ENCODE measurements at places on chromosomes 2 and 18. TPM values are rescaled to one million over a fixed set of nuclear protein-coding genes. Genes with fewer than 3 reads are reported as not detected.

ST3GAL5 gene
- polyA plus RNA-seq: 14.8 TPM

COL4A3 gene
- polyA plus RNA-seq: not detected

ZNF532 gene
- polyA plus RNA-seq: 1.6 TPM

ANKRD44 gene
- 69.6 TPM for polyA plus RNA-seq

CXCR1 gene
- 0.53 TPM for polyA plus RNA-seq

INHA gene
- polyA plus RNA-seq: not detected

KATNAL2 gene
- not detected for polyA plus RNA-seq

MAP4K4 gene
- 22.3 TPM for polyA plus RNA-seq

CPLX4 gene
- not detected for polyA plus RNA-seq

TUBA3D gene
- not detected for polyA plus RNA-seq

CRYGC gene
- polyA plus RNA-seq: not detected

MOB4 gene
- 36.0 TPM for polyA plus RNA-seq

SCN3A gene
- polyA plus RNA-seq: not detected

TXNL4A gene
- 216 TPM for polyA plus RNA-seq

OSBPL6 gene
- not detected for polyA plus RNA-seq

MALL gene
- 0.13 TPM for polyA plus RNA-seq

RNU2-63P gene
- 6.3 TPM for polyA plus RNA-seq

AMER3 gene
- not detected for polyA plus RNA-seq

TAF1B gene
- 10.1 TPM for polyA plus RNA-seq

ACMSD gene
- polyA plus RNA-seq: not detected

MOGAT1 gene
- not detected for polyA plus RNA-seq

VWA3B gene
- polyA plus RNA-seq: not detected

ALPI gene
- polyA plus RNA-seq: not detected

GCFC2 gene
- polyA plus RNA-seq: 26.2 TPM

CDK5R2 gene
- not detected for polyA plus RNA-seq

ANKRD30BL gene
- polyA plus RNA-seq: not detected

VWC2L gene
- polyA plus RNA-seq: not detected

TRABD2A gene
- 36.8 TPM for polyA plus RNA-seq

CAPN14 gene
- polyA plus RNA-seq: not detected

CENPA gene
- polyA plus RNA-seq: 0.54 TPM

GPN1 gene
- 74.2 TPM for polyA plus RNA-seq

AGXT gene
- polyA plus RNA-seq: not detected

TXNDC2 gene
- polyA plus RNA-seq: not detected

NEB gene
- polyA plus RNA-seq: 0.22 TPM

SLC9A4 gene
- polyA plus RNA-seq: not detected

HDHD2 gene
- 45.6 TPM for polyA plus RNA-seq

VIT gene
- not detected for polyA plus RNA-seq

MC5R gene
- not detected for polyA plus RNA-seq

AKAIN1 gene
- polyA plus RNA-seq: not detected

NFATC1 gene
- polyA plus RNA-seq: 18.6 TPM

LOXHD1 gene
- not detected for polyA plus RNA-seq

CDCA7 gene
- 15.1 TPM for polyA plus RNA-seq

EVX2 gene
- polyA plus RNA-seq: not detected

DPYSL5 gene
- not detected for polyA plus RNA-seq

DSEL gene
- 0.01 TPM for polyA plus RNA-seq

GMPPA gene
- 22.0 TPM for polyA plus RNA-seq

OR6B2 gene
- not detected for polyA plus RNA-seq

SERPINB3 gene
- polyA plus RNA-seq: not detected

CYP27C1 gene
- not detected for polyA plus RNA-seq

PASK gene
- polyA plus RNA-seq: 38.3 TPM

NPHP1 gene
- polyA plus RNA-seq: 0.15 TPM

CD28 gene
- 143 TPM for polyA plus RNA-seq

MYO7B gene
- not detected for polyA plus RNA-seq
